ENCODE measurements at places on chromosomes 1 and 21. TPM values are rescaled to one million over a fixed set of nuclear protein-coding genes. Genes with fewer than 3 reads are reported as not detected.

CD84 gene
- 20.7 TPM for total RNA-seq

PIK3CD gene
- 18.2 TPM for total RNA-seq

CFHR4 gene
- total RNA-seq = not detected

FAM131C gene
- total RNA-seq = not detected

C1orf210 gene
- total RNA-seq = 18.9 TPM

SDC3 gene
- 39.4 TPM for total RNA-seq

RABIF gene
- total RNA-seq = 10.0 TPM

AUNIP gene
- not detected for total RNA-seq

ZNF124 gene
- 23.5 TPM for total RNA-seq

- DNase-seq = no peak
Measured at GRCh38 chr1:28535180-28535579, 17.7 kb upstream of the TRNAU1AP start.

GRCh38 chr21:26212220-26212619 lies 41.6 kb upstream of the APP start:
- DNase-seq = no peak

DNA sequence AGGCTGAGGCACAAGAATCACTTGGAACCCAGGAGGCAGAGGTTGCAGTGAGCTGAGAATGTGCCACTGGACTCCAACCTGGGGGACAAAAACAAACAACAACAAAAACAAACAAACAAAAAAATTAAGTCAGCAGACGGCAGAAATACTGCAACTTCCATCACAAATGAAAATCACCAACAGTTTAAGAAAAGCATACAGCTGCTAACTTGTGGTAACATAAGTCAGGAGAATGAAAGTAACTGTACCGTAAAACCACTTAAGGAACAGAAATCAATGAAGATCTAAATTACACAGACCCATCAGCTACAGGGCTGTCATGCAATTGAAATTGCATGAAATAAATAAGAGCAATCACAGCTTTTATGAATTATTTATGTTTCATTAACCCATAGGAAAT lies 25.0 kb downstream of the MCOLN2 start:
- DNase-seq = no peak

- no peak for DNase-seq
Measured at GRCh38 chr1:201006450-201006849, 17.1 kb downstream of the KIF21B start.

- no peak for DNase-seq
Measured at GRCh38 chr1:164728719-164729118, 169.7 kb downstream of the PBX1 start.

GRCh38 chr1:61921435-61921834 lies 179.2 kb downstream of the PATJ start:
- no peak for DNase-seq

DNA sequence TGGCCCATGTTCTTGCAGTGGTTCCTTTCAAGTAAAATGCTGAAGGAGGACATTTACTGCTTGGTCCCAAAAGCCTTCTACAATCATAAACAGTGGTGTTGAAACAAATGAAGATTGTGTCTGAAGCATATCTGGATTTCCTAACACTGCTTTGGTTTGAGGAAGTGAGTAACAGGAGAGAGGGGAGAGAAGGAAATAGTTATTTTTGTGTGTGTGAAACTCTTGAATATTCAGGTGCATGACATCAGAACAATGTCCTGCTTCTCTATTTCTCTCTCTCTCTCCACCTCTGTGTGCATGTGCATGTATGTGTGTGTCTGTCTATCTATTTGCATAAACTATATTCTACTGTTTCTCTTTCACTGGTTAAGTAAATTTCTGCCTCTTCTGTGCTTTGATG lies 61.4 kb upstream of the TNFSF18 start:
- DNase-seq = no peak

- no peak for DNase-seq
Measured at GRCh38 chr1:195462646-195463045, 1145.6 kb downstream of the KCNT2 start.

DNA sequence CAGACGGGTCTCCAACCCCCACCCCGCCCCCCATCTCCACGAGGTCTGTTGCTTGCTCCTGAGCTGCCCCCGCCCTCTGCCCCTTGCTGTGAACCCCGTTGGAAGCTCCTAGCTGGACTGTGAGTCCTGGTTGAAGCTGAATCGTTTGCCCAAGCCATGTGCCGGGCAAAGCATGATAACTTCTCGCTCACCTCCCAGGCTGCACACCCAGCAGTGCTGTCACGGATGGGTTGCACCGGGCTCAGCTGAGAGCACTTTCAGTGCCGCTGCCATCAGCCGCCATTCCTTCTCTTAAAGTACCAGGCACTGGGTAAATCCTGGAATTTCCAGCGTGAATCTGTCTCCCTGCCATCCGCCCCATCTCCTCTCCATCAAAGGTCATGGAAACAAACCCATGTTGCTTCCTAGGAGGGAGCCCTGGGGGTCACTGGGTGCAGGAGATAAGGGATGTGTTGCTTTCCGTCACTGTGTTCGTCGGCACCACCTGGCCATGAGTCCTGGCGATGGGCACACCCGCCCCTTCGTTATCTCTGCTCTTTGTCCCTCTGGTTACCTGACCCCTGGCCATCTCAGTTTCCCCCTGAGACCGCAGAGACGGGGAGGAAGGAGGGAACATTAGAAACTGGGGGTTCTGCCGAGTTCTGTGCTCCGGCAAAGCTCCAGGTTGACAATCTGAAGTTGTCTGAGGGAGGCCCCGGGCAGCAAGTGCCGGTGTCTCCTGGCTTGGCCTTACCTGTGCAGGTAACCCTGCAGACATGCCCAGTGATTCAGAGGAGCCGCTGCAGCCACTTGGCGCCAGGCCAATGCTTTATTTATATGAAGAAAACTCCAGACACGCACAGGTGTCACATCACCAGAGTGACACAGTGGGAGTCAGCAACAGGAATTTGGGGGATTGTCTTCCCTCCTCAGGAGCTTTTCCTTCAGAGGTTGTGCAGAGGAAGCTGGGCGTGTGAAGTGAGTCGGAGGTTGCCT lies 2.7 kb downstream of the PDE9A start:
- no peak for DNase-seq

GRCh38 chr21:46056450-46056903 lies 41.4 kb upstream of the COL6A2 start:
- DNase-seq = peak; percentile 71

DNA sequence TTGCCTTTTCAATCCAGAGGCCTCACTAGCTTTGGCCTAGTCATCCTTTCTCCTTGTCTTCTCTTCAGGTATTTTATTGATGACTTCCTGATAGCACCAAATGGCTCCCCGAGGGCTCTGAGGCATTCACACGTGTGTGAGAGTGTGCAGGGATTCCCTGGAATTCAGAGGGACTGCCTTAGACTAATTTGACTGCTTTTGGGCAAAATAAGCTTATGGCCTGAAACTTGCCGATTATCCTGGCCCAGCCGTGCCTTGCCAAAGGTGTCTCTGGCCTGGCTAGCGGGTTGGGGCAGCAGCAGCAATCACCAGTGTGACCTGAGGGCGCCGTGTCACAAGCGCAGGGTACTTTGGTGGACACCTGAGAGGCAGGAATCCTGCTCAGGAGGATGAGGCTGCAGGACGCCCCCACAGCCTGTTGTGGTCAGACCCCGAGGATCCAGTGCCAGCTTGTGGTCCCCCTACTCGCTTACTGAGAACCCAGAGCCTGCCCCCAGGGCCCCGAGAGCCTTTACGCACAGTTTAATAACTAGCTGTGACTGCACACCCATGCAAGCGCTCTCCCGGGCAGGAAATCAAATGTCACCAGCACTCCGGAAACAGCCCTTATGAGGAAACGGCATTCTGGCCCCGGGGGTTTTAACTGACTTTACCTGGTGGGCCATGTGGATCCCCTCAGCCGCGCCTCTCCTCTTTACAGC lies 62.8 kb upstream of the PDE9A start:
- no peak for DNase-seq

DNA sequence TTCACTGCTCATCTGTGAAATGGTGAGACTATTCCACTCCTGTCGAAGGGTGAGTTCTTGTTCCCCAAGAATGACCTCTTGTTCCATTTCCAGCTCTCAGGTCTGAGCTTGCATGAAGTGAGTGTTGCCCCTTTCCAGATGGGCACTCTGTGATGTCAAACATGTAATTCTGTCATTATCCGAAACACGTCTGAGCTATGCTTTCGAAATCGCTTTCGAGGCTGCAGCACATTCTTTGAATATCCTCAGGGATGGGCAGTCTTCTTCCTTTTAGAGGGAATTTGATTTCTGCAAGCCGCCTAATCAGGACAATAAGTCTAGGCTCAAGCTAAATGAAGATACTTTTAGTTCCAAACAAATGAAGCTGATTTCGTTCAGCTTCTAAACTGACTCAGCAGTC lies 15.1 kb downstream of the NFASC start:
- no peak for DNase-seq

GRCh38 chr1:205440476-205441317 lies 15.1 kb downstream of the BLACAT1 start:
- DNase-seq = peak; percentile 81

DNA sequence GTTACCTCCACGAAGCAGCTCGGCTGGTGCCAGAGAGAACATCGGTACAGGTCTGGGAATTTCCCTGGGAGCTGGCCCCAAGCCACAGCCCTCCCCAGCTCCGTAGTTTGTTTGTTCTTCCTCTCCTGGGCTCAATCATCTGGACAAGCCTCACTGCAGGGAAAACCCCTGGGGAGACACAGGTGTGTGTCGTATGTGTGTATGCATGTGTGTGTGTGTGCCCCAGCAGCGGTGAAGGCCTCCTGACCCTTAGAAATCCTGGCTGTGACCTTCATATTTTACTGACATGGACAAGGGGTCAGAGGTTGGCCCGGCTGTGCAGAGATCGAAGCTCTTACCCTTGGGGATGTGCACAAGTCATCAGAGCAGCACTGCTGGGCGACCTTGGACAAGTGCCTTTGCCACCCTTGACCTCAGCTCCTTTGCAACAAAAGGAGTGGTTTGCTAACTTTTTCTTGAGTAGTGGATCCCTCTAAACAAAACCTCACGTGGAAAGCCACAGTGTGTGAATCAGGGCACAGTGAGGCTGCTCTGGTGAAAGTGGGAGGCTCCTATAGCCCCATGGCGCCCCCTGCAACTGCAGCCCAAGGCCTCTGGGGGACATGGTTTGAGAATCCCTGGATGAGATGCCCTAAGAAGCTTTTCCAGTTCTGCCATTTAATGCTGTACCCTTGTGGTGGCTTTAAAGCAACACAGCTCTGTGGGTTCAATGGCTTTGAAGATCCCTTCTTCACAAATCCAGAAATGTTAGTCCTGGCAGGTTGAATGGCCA lies 12.3 kb upstream of the IL22RA1 start:
- DNase-seq = no peak

DNA sequence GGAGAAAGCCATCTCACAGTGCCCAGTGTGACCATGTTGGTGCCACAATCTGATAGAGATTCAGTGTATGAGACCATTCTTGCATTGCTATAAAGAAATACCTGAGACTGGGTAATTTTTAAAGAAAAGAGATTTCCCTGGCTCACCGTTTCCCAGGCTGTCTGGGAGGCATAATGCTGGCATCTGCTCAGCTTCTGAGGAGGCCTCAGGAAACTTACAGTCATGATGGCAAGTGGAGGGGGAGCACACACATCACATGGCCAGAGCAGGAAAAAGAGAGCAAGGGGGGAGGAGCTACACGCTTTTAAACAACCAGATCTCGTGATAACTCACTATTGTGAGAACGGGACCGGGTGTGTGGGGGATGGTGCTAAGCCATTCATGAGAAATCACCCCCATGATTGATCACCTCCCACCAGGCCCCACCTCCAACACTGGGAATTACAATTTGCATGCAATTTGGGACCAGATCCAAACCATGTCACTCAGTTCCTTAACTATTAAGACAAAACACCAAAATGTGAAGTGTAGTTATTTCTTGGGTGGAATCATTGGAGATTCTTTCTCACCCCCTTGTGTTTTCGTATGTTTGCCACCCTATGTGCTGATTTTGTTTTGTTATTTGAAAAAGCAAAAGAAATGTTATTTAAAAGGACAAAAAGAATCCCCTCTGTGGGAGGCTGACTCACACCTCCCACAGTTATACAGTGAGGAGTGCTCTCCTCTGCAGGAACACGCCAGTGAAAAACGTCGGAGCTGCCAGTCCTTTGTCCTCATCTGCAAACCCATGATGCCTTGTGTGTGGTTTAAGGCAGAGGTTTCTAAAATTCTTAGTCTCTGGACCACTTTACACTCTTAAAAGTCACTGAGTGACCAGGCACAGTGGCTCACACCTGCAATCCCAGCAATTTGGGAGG lies 46.9 kb upstream of the IFNLR1 start:
- DNase-seq = no peak

DNA sequence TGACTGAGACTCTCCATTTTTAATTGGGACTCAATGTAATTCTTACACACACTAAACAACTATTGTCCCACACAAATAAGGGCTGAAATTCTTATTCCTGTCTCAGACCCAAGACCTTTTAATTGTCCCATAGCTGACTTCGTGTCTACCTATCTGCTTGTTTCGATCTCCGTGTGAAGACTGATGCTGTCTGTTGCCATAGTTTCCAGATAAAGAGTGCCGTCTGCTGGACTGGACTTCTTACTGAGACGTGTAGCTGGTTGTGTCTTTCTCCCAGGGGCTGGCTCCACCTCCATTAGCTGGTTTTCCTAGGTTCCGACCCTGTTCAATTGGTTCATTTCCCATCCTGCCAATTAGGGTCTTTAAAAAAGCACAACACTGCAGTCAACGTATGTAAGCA lies 235.3 kb upstream of the PLXNA2 start:
- no peak for DNase-seq

DNA sequence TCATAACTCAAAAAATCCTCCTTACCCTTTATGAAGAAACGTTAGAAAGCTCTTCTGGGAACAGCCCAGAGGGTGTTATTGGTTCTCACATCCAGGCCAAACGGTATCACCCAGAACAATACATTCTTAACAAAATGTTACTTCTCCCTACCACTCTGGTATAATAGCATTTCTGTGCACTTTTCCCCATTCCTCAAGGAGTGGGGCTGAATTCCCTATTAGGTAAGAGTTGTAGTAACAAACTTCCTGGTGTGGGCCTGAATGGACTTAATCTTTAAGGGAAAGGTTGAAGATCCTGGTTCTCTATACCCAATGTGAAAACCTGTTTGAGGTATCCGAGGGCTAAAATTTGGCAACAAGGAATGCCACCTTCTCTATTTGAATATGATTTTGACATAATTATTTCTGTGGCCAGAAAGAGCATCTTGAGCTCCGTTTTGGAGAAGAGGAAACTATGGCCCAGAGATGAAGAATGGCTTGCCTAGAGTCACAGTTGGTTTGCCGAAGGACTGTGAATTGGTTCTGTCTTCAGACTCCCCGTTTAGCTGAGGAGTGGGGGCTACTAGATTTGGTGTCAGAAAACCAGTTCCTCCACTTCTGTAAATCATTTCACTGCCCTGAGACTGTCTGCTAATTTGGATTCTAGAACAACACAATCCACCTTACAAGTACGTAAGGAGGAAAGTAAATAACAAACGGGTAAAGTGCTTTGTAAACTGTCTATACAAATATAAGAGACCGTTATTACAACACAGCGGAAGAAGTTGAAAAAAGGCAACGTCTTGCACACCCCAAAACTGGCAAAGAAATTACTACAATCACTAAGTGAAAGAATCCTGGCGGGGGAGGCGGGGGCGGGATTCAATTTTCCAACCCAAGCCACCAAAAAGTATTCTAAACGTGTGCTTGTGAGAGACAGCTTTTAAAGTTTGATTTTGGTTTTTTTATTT lies 2.3 kb downstream of the ANP32E start:
- DNase-seq = peak; percentile 72

GRCh38 chr1:156926175-156926574 lies 5.7 kb downstream of the LRRC71 start:
- peak; percentile 89 for DNase-seq

All from upper lobe of right lung (tissue), 1 donor.